ENCODE measurements at places on chromosomes 5 and 9. TPM values are rescaled to one million over a fixed set of nuclear protein-coding genes. Genes with fewer than 3 reads are reported as not detected.
A peak's percentile ranks its signal among the peaks of the same experiment; 100 is the strongest.

- H3K36me3 ChIP-seq, result no peaks in the 10 kb centered on the region
- peaks cover 17% of the 10 kb centered on the region for H3K4me1 ChIP-seq
- H3K4me3 ChIP-seq, result no peak overlapping the region
- DNase-seq, result no peak
- no peak overlapping the region for H3K27ac ChIP-seq
Measured at GRCh38 chr9:37474438-37474837, 9.2 kb upstream of the ZBTB5 start.

- no peaks in the 10 kb centered on the region for H3K4me1 ChIP-seq
- no peak overlapping the region for H3K27ac ChIP-seq
- no peaks in the 10 kb centered on the region for H3K27me3 ChIP-seq
- H3K4me3 ChIP-seq, result no peak overlapping the region
- H3K36me3 ChIP-seq, result no peaks in the 10 kb centered on the region
Measured at GRCh38 chr5:41410737-41411136, 99.7 kb downstream of the PLCXD3 start.

Gene LURAP1L
- 0.27 TPM for total RNA-seq

Gene PCDHB15
- total RNA-seq, result 5.6 TPM

Gene TIGD6
- total RNA-seq, result 5.1 TPM

- H3K4me1 ChIP-seq, result peaks cover 8% of the 10 kb centered on the region
- H3K27ac ChIP-seq, result no peak overlapping the region
- no peak overlapping the region for H3K4me3 ChIP-seq
- no peak for DNase-seq
- H3K36me3 ChIP-seq, result peaks cover 3% of the 10 kb centered on the region
Measured at GRCh38 chr5:90894866-90895420, 336.3 kb downstream of the ADGRV1 start.

Gene WDR38
- not detected for total RNA-seq

- H3K27ac ChIP-seq, result no peak overlapping the region
- no peak overlapping the region for H3K4me3 ChIP-seq
- peaks cover 39% of the 10 kb centered on the region for H3K36me3 ChIP-seq
- H3K4me1 ChIP-seq, result no peaks in the 10 kb centered on the region
Measured at GRCh38 chr5:60918466-60918865, 26.4 kb downstream of the ERCC8 start.

Gene CDX1
- total RNA-seq, result not detected

- no peak overlapping the region for H3K4me3 ChIP-seq
- DNase-seq, result no peak
Measured at GRCh38 chr5:130720355-130720754, 444.7 kb downstream of the HINT1 start.

- no peak overlapping the region for H3K4me3 ChIP-seq
- H3K4me1 ChIP-seq, result no peaks in the 10 kb centered on the region
- H3K27me3 ChIP-seq, result no peaks in the 10 kb centered on the region
Measured at GRCh38 chr5:25150819-25151218, 506.0 kb upstream of the CDH10 start.

Gene ADCY2
- total RNA-seq, result 3.5 TPM

DNA sequence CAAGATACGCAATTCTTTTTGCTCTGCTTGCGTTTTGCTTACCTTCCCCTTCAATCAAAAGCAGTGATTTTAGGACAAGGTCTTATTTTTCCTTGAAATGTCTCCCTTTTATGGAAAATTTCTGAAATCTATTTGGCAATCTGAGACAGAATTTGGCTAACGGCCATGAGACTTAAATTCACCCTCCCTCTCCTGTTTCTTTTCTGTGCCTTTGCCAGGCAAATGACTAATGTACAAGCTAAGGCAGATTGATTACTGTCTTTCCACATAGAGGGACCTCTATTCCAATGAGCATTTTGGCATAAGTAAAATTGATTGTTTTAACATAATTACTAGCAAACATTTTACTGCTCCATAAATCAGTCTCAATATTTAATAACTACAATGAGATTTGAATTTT lies 31.7 kb downstream of the FAM81B start:
- no peak for DNase-seq
- H3K36me3 ChIP-seq, result no peaks in the 10 kb centered on the region
- H3K4me3 ChIP-seq, result no peak overlapping the region
- H3K27me3 ChIP-seq, result no peaks in the 10 kb centered on the region

- DNase-seq, result no peak
- H3K36me3 ChIP-seq, result no peaks in the 10 kb centered on the region
- no peaks in the 10 kb centered on the region for H3K27me3 ChIP-seq
- H3K4me3 ChIP-seq, result no peak overlapping the region
- no peak overlapping the region for H3K27ac ChIP-seq
- no peaks in the 10 kb centered on the region for H3K4me1 ChIP-seq
Measured at GRCh38 chr9:108666240-108666784, 189.5 kb downstream of the ACTL7B start.

GRCh38 chr5:15702102-15702501 lies 202.1 kb downstream of the FBXL7 start:
- DNase-seq, result no peak
- H3K4me1 ChIP-seq, result peaks cover 10% of the 10 kb centered on the region
- no peak overlapping the region for H3K27ac ChIP-seq
- no peaks in the 10 kb centered on the region for H3K36me3 ChIP-seq
- H3K27me3 ChIP-seq, result no peaks in the 10 kb centered on the region

Gene FAM200C
- total RNA-seq, result 9.6 TPM

DNA sequence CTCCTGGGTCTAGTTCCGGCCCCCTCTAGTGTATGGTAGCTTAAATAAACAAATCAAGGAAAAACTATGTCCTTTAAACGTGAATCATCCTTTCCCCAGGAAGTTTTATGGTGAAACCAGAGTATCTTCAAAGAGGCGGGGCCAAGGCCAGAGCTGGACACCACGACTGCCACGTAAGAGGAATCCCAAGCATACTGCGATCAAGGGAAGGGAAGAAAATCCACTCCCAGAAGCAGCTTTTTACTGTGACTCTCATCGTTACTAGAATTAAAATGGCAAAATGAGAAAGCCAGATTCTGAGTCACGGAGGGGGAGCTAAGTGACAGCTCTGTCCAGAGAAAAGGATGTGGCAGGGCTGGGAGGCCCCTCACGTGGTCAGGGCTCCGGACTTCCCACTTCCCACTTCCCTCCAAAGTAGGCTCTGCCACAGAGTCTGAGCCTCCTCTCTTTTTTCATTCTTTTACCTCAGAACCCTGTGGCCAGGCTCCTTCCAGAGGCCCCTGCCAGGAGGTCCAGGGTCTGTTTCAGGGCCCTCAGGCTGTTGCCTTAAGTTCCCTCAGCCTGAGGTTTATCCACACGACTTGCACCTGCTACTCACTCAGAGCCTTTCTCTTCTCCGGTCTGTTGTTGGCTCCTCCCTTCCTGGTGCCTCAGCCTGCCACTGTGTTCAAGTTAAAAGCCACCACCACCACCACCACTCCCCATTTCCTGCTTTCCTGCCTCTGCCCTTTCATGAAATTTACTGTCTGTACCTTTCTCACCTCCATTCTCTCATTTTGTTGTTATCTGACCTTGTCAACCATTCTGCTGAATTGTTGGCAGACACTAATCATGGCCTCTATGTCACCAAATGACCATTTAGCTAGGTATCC lies 1.4 kb upstream of the GLRX start:
- no peak for DNase-seq
- no peaks in the 10 kb centered on the region for H3K27me3 ChIP-seq
- peaks cover 34% of the 10 kb centered on the region for H3K4me1 ChIP-seq
- H3K36me3 ChIP-seq, result no peaks in the 10 kb centered on the region
- H3K4me3 ChIP-seq, result peak overlapping the region; percentile 77

DNA sequence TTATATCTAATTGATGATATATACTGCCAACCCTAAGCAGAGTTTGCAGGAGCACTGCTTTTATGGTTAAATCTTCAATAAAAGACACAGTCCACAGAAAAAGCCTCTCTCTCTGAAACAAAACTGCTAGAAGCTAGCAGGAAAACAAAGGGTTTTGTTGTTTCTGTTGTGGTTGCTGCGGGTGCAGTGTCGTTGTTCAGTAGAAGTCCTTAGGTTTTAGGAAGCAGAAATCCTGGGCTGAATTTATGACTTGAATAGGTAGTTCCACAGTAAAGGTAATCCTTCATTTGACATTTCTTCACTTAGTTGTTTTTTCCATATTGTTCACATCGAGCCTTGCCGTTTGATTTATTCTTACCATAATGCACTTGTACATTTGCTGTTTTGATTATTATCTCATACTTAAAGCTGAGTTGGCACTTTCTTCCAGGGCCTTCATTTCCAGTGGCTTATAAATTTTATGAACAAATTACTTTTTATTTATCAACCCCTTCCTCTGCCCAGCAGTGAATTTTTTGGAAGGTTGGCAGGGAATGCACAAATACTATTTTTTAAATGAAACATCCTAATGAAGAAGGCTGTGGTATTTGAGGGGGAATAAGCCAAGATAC lies 209.6 kb upstream of the SLC30A5 start:
- H3K27me3 ChIP-seq, result no peaks in the 10 kb centered on the region
- no peak overlapping the region for H3K4me3 ChIP-seq
- peaks cover 25% of the 10 kb centered on the region for H3K4me1 ChIP-seq

- no peaks in the 10 kb centered on the region for H3K4me1 ChIP-seq
- no peaks in the 10 kb centered on the region for H3K27me3 ChIP-seq
- no peak overlapping the region for H3K27ac ChIP-seq
- no peak overlapping the region for H3K4me3 ChIP-seq
Measured at GRCh38 chr9:102974530-102974929, 20.6 kb upstream of the CYLC2 start.
